ENCODE measurements at places on chromosomes 5 and 9.

DNA sequence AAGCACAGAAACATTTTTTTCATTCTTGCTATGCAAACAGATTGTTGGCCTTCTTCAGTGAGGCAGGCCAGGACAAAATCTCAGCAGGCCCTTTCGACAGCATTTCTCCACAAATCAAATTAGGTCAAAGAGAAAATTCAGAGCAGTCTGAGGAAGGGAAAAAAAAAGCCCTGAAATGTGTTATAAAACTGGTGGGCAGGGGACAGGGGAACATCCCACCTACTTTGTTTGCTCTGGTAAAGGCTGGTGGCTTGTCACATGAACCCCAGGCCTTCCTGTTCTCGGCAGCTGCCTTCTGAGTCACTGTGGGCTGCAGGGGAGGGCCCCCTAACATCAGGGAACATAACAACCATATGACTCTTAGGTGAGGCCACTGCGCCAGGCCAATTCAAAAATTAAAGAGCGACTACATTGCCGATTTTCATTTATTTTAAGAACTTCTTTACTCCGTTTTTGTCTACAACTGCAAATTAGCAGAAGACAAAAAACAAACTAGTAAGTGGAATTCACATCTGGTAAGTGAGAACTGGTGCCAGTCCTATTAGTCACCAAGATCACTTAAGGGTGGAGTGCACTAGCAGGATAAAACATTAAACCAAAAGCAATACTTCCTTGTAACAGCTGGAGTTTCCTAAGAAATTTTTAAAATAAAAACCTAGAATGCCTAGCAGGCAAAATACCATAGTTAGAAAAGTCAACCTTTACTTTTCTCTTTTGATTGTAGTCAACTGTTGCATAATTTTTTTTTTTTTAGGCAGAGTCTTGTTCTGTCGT, 46.2 kb upstream of the DENND4C start:
- DNase-seq: peak; percentile 78

DNA sequence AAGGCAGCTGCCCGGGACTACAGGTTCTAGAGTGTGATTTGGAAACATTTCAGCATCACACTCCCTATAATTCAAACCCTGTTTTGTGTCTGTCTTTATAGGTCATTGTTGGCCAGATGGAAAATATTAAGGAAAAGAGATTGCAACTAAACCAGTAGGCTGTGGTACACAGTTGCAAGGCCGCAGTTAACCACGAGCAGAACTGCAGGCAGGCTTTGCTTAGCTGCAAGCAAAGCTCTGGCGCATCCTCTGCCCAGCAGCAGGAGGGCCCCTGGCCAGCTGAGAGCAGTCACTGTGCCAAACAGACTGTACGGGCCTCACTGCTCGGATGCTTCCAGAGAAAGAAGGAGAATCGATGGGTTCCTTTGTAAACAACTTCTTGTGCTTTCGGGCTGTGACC, 204.5 kb downstream of the DENND1A start:
- DNase-seq: no peak

DNA sequence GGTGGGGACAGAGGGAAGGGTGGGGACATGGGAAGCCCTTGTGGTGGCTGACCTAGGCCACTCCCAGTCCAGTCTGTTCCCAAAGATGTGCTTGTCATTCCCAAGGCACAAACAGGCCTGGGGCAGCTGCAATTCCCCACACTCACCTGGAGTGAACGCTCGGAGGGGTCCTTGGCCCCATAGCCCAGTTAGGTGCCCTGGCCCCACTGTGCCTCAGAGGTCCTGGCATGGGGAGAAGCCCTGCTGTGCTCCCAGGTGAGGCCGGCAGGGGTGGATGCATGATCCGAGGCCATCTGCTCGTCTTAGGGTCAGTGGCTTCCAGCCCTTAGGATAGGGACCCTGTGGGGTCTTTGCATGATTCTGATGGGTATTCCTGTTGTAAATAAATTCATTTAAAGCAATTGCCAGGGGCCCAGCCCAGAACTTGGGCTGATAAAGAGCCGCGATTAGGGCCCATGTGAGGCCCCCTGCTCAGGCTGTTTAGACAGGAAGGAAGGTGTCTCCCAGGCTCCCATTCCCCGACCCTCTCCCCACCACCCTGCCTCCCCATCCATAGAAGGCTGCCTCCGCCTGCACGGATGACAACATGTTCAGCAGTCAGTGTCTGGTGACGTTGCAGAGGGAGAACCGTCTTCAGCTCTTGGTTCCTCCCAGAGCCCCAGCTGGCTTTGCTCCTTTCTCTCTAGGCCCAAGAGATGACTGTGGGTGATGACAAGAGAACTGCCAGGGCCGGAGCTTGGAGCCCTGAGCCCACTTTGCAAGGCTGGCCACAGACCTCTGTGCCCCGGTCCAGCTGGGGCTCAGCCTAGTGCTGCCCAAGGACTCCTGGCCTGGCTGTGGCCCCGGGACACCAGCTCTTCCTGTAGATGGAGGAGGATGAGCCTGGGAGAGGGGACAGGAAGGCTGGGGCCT, 28.4 kb upstream of the IRX4 start:
- DNase-seq: no peak

- no peak for DNase-seq
Measured at GRCh38 chr5:58121391-58121790, 338.5 kb downstream of the PLK2 start.

DNA sequence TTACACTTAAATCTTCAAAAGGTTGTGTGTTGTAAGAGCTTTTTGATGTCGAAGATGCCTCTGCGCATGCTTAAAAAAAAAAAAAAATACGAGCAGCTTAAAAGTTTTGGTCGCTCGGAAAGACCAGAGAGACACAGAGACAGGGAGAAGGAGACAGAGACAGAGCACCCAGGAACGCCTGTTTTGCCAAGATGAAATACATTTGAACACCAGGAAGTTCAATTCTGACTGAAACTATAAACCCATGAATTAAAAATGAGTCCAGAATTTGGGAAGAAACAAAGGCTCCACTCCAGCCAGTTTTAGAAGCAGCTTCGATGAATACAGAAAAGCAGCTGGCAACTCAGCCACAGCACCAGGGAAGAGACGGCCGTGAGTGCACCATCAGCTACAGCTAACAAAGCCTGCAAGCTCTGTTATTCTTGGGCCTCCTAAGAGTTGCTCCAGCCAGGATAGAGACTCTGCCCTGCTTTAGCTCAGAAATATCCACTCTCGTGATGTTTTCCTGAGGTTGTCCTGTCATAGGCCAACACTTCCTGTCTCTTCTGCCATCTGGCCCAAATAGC, 2.5 kb upstream of the ZNF474 start:
- no peak for DNase-seq
